Stimulated activated CD8-positive, alpha-beta memory T cell treated with anti-CD3 and anti-CD28 coated beads, Interleukin-4, amount 100 ng/mL, for 1 hour (primary cell): ENCODE measurements at places on chromosomes 11 and 22.

DNA sequence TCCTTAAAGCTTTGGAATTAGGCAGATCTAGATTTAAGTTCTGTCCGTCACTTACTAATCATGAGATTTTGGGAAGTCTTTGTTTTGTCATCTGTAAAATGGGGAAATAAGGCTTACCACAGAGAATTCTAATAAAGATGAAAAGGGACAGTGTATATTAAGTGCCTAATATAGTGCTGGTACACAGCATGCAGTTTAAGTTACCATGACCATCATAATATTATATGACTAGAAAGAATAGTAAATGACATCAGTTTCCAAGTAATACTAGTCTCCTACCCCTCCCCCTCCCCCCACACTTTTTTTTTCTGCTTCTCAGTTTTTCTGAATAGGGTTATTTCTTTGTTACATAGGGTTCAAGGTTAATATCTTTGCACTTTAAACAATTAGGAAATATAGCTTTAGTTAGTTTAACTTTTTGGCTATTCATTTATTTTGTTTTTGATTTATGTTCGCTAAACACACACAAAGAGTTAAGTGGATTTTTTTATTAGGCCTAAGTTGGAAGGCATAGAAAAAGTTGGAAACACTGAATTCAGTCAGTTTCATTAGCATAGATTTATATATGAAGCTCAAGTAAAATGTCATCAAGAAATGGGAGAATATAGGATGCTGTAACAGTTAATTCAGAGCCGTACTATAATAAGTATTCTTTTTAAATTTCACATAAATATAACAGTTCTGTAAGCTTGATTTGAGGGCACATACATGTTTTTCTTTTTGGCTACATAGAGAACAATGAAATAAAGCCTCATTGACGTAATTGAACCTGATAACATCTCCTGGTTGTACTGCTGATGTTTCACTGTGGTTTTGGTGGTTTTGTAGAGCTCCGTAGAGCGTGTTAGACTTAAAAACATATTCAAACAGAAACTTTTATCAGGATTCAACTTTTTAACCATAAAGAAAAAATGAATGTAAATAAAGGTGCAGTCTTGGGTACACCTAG lies 121.2 kb downstream of the PDE3B start:
- DNase-seq: no peak

DNA sequence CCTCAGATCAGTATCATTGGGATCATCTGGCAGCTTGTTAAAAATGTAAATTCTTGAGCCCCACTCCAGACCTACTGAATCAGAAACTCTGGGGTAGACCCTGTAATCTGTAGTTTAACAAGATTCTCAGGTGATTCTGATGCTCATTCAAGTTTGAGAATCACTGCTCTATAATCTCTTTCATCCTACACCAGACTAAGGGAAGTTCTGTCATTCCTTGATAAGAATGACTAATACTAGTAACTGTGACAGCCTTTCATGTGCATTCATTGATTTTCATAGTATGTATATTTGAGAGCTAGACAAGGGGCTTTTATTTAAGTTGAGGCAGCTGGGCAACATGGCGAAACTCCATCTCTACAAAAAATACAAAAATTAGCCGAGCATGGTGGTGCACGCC lies 30.0 kb downstream of the NAT10 start:
- no peak for DNase-seq

DNA sequence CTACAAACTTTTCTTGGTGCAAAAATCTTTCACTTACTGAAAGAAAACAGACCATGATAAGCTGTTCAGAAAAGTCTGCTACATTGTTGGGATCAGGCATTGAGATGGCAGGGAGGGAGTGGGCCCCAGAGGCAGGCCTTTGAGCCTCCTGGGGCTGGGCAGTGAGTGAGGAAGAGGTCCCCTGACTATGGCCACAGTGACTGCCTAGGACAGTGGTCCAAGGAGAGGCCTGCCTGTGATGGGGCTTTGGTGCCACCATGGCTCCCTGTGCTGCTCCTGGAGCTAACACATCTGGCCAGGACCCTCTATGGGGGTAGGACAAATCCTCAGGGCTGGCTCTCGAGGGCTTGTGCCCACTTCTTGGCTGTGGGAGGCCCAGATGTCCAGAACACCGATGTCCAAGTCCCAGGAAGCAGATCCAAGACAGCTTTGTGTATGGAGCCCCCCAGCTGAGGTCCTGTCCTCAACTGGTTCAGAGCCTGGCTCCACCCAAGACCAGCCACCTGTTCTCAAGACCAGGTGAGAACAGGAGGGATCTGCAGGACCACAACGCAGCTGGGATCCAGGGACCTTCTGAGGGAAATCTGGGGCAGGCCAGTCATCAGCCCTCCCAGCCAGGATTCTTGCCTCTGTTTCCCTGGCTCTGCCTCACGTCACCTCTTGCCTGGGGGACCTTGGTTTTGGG lies 36.9 kb downstream of the PPM1F start:
- no peak for DNase-seq

DNA sequence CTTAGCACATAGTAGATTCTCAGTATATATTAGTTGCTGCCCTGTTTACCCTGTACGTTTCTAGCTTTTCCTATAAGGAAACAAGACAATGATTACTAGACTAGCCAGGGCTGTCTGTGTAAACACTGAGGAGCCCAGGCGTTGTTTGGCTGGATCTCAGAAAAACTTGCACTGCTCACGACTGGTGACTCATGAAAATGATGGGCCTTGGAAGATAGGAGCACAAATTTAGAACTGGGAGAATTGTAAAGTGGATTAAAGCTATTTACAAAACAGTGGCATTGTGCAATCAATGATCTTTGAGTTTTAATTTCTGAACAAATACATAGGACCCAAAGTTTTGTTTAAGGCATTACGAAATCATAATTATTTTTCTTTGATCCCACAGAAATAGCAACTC lies 276.9 kb downstream of the FAM76B start:
- no peak for DNase-seq

- DNase-seq: no peak
Observed at GRCh38 chr11:113311536-113311935, 2.8 kb upstream of the TTC12 start.
